ENCODE measurements at places on chromosomes 12 and 14.
A peak's percentile ranks its signal among the peaks of the same experiment; 100 is the strongest.

GRCh38 chr12:11542599-11542998, 106.9 kb upstream of the ETV6 start:
- H3K36me3 ChIP-seq = no peaks in the 10 kb centered on the region
- H3K27ac ChIP-seq = no peak overlapping the region
- no peak overlapping the region for H3K4me3 ChIP-seq
- H3K27me3 ChIP-seq = no peaks in the 10 kb centered on the region
- peaks cover 11% of the 10 kb centered on the region for H3K4me1 ChIP-seq

- H3K4me3 ChIP-seq = no peak overlapping the region
- H3K4me1 ChIP-seq = no peaks in the 10 kb centered on the region
- DNase-seq = no peak
- no peak overlapping the region for H3K27ac ChIP-seq
- no peaks in the 10 kb centered on the region for H3K27me3 ChIP-seq
- no peaks in the 10 kb centered on the region for H3K36me3 ChIP-seq
Observed at GRCh38 chr12:26767865-26768264, 65.1 kb downstream of the ITPR2 start.

DNA sequence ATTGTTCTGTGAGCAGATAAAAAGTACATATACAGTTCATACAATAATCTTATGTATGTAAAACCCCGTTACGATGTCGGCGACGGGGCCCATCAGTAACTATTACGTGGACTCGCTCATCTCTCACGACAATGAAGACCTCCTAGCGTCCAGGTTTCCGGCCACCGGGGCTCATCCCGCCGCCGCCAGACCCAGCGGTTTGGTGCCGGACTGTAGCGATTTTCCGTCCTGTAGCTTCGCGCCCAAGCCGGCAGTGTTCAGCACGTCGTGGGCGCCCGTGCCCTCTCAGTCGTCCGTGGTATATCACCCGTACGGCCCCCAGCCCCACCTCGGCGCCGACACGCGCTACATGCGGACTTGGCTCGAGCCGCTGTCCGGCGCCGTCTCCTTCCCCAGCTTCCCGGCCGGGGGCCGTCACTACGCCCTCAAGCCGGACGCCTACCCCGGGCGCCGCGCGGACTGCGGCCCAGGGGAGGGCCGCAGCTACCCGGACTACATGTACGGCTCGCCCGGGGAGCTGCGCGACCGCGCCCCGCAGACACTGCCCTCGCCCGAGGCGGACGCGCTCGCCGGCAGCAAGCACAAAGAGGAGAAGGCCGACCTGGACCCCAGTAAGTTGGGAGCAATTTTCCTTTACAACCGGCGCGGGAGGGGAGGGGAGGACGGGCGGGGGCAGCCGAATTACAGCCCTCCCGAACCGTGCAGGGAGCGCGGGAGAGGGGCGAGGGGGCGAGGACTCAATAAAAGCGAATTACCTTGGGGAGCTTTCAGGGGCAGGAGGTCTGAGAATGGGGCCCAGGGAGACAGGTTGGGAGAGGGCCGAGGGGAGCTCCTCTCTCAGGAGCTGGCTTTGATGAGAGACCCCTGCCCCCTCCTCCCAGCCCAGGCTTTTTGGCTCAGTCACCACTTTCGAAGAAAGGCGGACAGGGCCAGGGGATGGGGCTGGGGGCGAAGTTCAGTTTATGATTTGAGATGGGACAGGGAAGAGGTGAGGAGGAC, at the start of gene HOXC9:
Gene HOXC9, plus strand, starts transcription at position 46 of the 999 bp plus-strand sequence. Its CDS starts 28 bp downstream, at position 74.
- H3K27ac ChIP-seq = no peak within 1 kb of the TSS
- peaks cover 99% of the 10 kb centered on the region for H3K27me3 ChIP-seq
- no peak for DNase-seq
- no peaks in the 10 kb centered on the region for H3K36me3 ChIP-seq
- H3K4me1 ChIP-seq = no peaks in the 10 kb centered on the region
- peak within 1 kb of the TSS; percentile 63 for H3K4me3 ChIP-seq

GRCh38 chr14:31855262-31855661, 221.8 kb upstream of the ARHGAP5 start:
- no peaks in the 10 kb centered on the region for H3K4me1 ChIP-seq
- H3K4me3 ChIP-seq = no peak overlapping the region
- H3K36me3 ChIP-seq = no peaks in the 10 kb centered on the region
- no peaks in the 10 kb centered on the region for H3K27me3 ChIP-seq
- no peak overlapping the region for H3K27ac ChIP-seq

GRCh38 chr14:34722723-34723545, 8.5 kb upstream of the CFL2 start:
- peak; percentile 41 for DNase-seq
- no peaks in the 10 kb centered on the region for H3K27me3 ChIP-seq
- no peaks in the 10 kb centered on the region for H3K4me1 ChIP-seq
- no peak overlapping the region for H3K4me3 ChIP-seq
- H3K36me3 ChIP-seq = no peaks in the 10 kb centered on the region
- no peak overlapping the region for H3K27ac ChIP-seq

Data from H9 (cell line).